CD8-positive, alpha-beta memory T cell (primary cell): ENCODE measurements at places on chromosomes 2 and 18. TPM values are rescaled to one million over a fixed set of nuclear protein-coding genes. Genes with fewer than 3 reads are reported as not detected.

GRCh38 chr2:214679736-214680135, 129.7 kb downstream of the BARD1 start:
- peaks cover 4% of the 10 kb centered on the region for H3K4me1 ChIP-seq
- H3K4me3 ChIP-seq, result no peak overlapping the region
- H3K27me3 ChIP-seq, result no peaks in the 10 kb centered on the region
- no peaks in the 10 kb centered on the region for H3K36me3 ChIP-seq

GRCh38 chr18:12242658-12243260, 11.4 kb upstream of the CIDEA start:
- peaks cover 5% of the 10 kb centered on the region for H3K27me3 ChIP-seq
- no peak for DNase-seq
- H3K4me3 ChIP-seq, result no peak overlapping the region
- no peak overlapping the region for H3K27ac ChIP-seq
- H3K36me3 ChIP-seq, result no peaks in the 10 kb centered on the region

The APCDD1 gene
- total RNA-seq, result not detected

The MRPL53 gene
- 115 TPM for total RNA-seq
